ENCODE measurements at places on chromosomes 1 and 21. TPM values are rescaled to one million over a fixed set of nuclear protein-coding genes. Genes with fewer than 3 reads are reported as not detected.
A peak's percentile ranks its signal among the peaks of the same experiment; 100 is the strongest.

PRDX1 gene
- total RNA-seq, result 1,198 TPM

SPAG17 gene
- 0.25 TPM for total RNA-seq

DCDC2B gene
- not detected for total RNA-seq

- DNase-seq, result no peak
These were observed 1.9 kb downstream of the C1orf198 start for GRCh38 chr1:230866171-230867070.

DNA sequence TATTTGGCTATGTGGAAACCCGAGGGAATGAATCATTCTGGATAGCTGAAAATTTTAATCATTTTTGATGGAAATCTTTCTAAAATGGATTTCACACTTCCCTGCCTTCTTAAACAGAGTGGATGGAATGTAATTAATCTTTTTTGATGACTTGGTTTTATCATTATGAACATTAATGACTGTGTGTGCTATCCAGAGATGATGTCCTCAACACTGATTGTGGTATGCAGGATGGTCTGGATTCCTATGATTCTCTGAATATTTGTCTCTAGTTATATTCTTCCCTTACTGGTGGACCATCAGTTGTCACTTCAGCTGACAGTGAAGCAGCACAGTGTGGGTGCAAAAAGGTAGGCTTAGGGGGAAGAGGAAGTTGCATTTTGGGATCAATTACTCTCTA is 513.5 kb downstream of the LMO4 start:
- no peak for DNase-seq

GRCh38 chr1:53176452-53177208 is 20.0 kb upstream of the CPT2 start:
- DNase-seq, result peak; percentile 66

DNA sequence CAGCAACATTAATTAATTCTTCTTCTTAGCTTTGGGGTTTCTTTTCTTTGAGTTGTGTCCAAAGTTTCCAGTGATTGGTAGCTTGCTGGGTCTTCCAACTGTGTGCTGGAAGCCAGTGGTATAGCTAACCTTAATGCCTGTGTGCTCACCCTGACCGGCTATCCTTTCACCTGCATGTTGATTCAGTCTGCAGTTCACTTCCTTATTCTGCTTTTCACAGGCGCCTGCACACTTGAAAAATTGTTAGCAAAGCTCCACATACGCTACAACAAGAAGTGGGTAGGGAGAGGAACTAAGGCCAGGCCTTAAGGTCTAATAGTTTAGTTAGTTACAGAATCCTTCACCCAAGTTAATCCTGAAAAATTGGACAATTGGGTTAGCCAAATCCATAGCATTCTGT is 35.7 kb downstream of the NCF2 start:
- DNase-seq, result no peak

- DNase-seq, result no peak
These were observed 10.4 kb downstream of the TEX38 start for GRCh38 chr1:46682064-46682463.

DNA sequence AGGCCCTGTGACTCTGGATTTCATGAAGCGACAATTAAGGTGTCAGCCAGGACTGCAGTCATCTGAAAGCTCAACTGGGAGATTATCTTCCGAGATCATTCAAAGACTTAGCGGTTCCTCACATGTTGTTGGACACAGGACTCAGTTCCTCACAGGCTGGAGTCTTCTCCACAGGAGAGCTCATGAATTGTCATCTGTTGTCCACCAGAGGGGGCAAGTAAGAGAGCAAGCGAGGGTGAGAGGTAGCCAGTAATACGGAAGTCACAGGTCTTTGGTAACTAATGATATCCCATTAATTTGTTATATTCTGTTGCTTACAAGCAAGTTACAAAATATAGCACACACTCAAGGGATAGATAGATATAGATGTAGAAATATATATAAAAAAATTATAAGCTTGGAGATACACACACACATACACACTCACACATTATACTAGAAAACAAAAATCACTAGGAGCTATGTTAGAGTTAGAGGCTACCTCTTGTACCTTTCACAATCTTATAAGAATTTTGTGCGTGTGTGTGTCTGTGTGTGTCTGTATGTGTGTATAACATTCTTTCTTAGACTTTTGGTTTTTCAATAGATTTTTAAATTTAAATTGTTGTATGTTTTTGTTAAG is 1695.3 kb downstream of the BRINP3 start:
- peak; percentile 13 for DNase-seq

- peak; percentile 61 for DNase-seq
These were observed 35.7 kb downstream of the PALMD start for GRCh38 chr1:99681583-99681982.

Measured in MG63 (cell line).